ENCODE measurements at places on chromosomes 6 and 20. TPM values are rescaled to one million over a fixed set of nuclear protein-coding genes. Genes with fewer than 3 reads are reported as not detected.

The ZNF341 gene
- 0.92 TPM for total RNA-seq

The SLC44A4 gene
- total RNA-seq = 0.13 TPM

The E2F1 gene
- total RNA-seq = 14.1 TPM

The COL9A1 gene
- total RNA-seq = not detected

The SSTR4 gene
- 0.13 TPM for total RNA-seq

The CAGE1 gene
- 0.06 TPM for total RNA-seq

The ZC3H12D gene
- total RNA-seq = under 0.01 TPM

The BMP5 gene
- not detected for total RNA-seq

The PDYN gene
- not detected for total RNA-seq

The ZC2HC1B gene
- not detected for total RNA-seq

The KCNK16 gene
- not detected for total RNA-seq

The NKAPL gene
- total RNA-seq = 1.9 TPM

The DSP gene
- 0.25 TPM for total RNA-seq

The MEP1A gene
- not detected for total RNA-seq

The NTSR1 gene
- total RNA-seq = 0.87 TPM

Data from aortic smooth muscle cell (primary cell).